ENCODE measurements at places on chromosomes 7 and 10.

- H3K27me3 ChIP-seq, result no peaks in the 10 kb centered on the region
- peaks cover 5% of the 10 kb centered on the region for H3K4me1 ChIP-seq
- no peak overlapping the region for H3K27ac ChIP-seq
- no peak overlapping the region for H3K4me3 ChIP-seq
Measured at GRCh38 chr7:22814261-22815208, 8.1 kb downstream of the TOMM7 start.

GRCh38 chr10:101136007-101136707 is 5.1 kb downstream of the TLX1 start:
- H3K4me1 ChIP-seq, result peaks cover 48% of the 10 kb centered on the region
- no peak overlapping the region for H3K27ac ChIP-seq
- no peak overlapping the region for H3K4me3 ChIP-seq
- H3K27me3 ChIP-seq, result peaks cover 100% of the 10 kb centered on the region
- no peak for DNase-seq

DNA sequence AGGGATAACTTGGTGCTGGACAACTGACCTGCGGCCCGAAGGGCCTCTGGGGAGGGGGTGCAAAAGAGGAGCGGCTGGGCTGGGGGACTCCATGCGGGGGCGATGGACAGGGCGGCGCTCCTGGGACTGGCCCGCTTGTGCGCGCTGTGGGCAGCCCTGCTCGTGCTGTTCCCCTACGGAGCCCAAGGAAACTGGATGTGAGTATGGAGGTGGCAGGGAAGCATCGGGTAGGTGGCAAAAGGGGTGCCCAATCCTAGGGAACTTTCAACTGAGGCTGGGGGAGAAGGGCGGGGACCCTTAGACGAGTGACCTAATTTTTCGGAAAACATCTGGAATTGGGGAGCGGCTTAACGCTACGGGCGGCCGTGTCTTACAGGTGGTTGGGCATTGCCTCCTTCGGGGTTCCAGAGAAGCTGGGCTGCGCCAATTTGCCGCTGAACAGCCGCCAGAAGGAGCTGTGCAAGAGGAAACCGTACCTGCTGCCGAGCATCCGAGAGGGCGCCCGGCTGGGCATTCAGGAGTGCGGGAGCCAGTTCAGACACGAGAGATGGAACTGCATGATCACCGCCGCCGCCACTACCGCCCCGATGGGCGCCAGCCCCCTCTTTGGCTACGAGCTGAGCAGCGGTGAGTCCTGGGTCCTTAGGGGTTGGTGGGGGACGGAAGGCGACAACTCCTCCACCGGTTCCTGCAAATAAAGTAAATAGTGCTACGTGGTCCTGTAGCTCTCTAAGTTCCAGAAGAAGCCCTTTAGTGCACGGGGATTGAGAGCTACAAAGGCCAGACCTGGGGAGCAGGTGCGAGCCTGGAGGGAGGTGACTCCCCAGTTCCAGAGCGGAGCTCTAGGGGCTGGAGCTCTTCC is 622 bp downstream of the WNT16 start:
- H3K27ac ChIP-seq, result no peak overlapping the region
- peak overlapping the region; percentile 20 for H3K4me3 ChIP-seq
- DNase-seq, result no peak
- peaks cover 76% of the 10 kb centered on the region for H3K27me3 ChIP-seq
- H3K36me3 ChIP-seq, result no peaks in the 10 kb centered on the region

GRCh38 chr7:142376356-142376997 is 118.6 kb upstream of the PRSS58 start:
- H3K4me1 ChIP-seq, result no peaks in the 10 kb centered on the region
- H3K4me3 ChIP-seq, result no peak overlapping the region
- H3K36me3 ChIP-seq, result no peaks in the 10 kb centered on the region
- H3K27me3 ChIP-seq, result no peaks in the 10 kb centered on the region
- H3K27ac ChIP-seq, result no peak overlapping the region
- no peak for DNase-seq
